ENCODE measurements at places on chromosomes 1 and 21. TPM values are rescaled to one million over a fixed set of nuclear protein-coding genes. Genes with fewer than 3 reads are reported as not detected.
A peak's percentile ranks its signal among the peaks of the same experiment; 100 is the strongest.

HSD3B2 gene
- not detected for total RNA-seq

S100A8 gene
- total RNA-seq = not detected

KIFAP3 gene
- 61.6 TPM for total RNA-seq

TMEM52 gene
- 5.4 TPM for total RNA-seq

ZBED6 gene
- total RNA-seq = 23.3 TPM

CYB561D1 gene
- 23.9 TPM for total RNA-seq

FAM167B gene
- 2.5 TPM for total RNA-seq

DNM3 gene
- 11.4 TPM for total RNA-seq

MTHFR gene
- 83.2 TPM for total RNA-seq

MSH4 gene
- total RNA-seq = 0.20 TPM

LAX1 gene
- total RNA-seq = not detected

E2F2 gene
- 5.4 TPM for total RNA-seq

KIAA1614 gene
- 4.1 TPM for total RNA-seq

RBM34 gene
- 94.2 TPM for total RNA-seq

HOOK1 gene
- total RNA-seq = 2.1 TPM

ZBTB18 gene
- 213 TPM for total RNA-seq

SH2D1B gene
- not detected for total RNA-seq

SEC22B gene
- 28.4 TPM for total RNA-seq

GJA8 gene
- total RNA-seq = not detected

- peaks cover 3% of the 10 kb centered on the region for H3K36me3 ChIP-seq
- no peak for DNase-seq
- H3K27me3 ChIP-seq = peaks cover 5% of the 10 kb centered on the region
- no peak overlapping the region for H3K4me3 ChIP-seq
- H3K4me1 ChIP-seq = peaks cover 5% of the 10 kb centered on the region
Observed at GRCh38 chr1:229732061-229732460, 106.0 kb downstream of the URB2 start.

- peaks cover 6% of the 10 kb centered on the region for H3K27me3 ChIP-seq
- no peak overlapping the region for H3K4me3 ChIP-seq
- no peak overlapping the region for H3K27ac ChIP-seq
- DNase-seq = no peak
- H3K36me3 ChIP-seq = no peaks in the 10 kb centered on the region
Observed at GRCh38 chr1:54581621-54582035, 33.6 kb downstream of the ACOT11 start.

DNA sequence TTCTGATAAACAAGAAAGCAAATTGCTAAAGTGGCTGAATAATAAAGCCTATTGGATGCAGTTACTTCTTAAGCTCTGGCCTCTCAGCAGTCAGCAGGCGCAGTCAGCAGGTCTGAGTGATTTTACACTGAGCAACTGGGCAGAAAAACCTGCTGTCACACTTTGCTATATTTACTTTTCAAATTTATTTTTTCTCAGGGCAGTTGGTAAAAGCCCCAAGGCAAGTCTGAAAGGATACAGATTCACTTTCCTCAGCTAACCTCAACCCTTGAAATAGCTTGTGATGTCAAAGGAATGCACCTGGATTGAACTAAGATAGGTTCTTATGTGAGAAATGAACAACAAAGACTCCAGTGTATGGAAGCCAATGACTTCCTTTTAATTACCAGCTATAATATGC is 34.0 kb downstream of the ATP5PF start:
- H3K27me3 ChIP-seq = no peaks in the 10 kb centered on the region
- no peak for DNase-seq
- no peaks in the 10 kb centered on the region for H3K4me1 ChIP-seq
- H3K36me3 ChIP-seq = peaks cover 10% of the 10 kb centered on the region
- H3K27ac ChIP-seq = no peak overlapping the region

GRCh38 chr1:55051621-55052020 is 12.3 kb downstream of the PCSK9 start:
- no peak for DNase-seq
- H3K27me3 ChIP-seq = peaks cover 6% of the 10 kb centered on the region
- H3K4me1 ChIP-seq = peaks cover 1% of the 10 kb centered on the region
- H3K4me3 ChIP-seq = no peak overlapping the region
- no peak overlapping the region for H3K27ac ChIP-seq

- H3K27ac ChIP-seq = no peak overlapping the region
- DNase-seq = no peak
- no peaks in the 10 kb centered on the region for H3K4me1 ChIP-seq
- H3K4me3 ChIP-seq = no peak overlapping the region
- H3K27me3 ChIP-seq = peaks cover 3% of the 10 kb centered on the region
Observed at GRCh38 chr1:12387641-12388040, 157.8 kb downstream of the VPS13D start.

GRCh38 chr1:145958734-145959133 is 917 bp upstream of the LIX1L start:
- H3K36me3 ChIP-seq = no peaks in the 10 kb centered on the region
- peak overlapping the region; percentile 97 for H3K4me3 ChIP-seq
- H3K27ac ChIP-seq = no peak overlapping the region
- H3K4me1 ChIP-seq = peaks cover 20% of the 10 kb centered on the region
- peaks cover 19% of the 10 kb centered on the region for H3K27me3 ChIP-seq

GRCh38 chr1:233081735-233082134 is 131.3 kb downstream of the NTPCR start:
- H3K27me3 ChIP-seq = peaks cover 4% of the 10 kb centered on the region
- H3K4me1 ChIP-seq = peaks cover 31% of the 10 kb centered on the region
- H3K27ac ChIP-seq = peak overlapping the region; percentile 93
- no peaks in the 10 kb centered on the region for H3K36me3 ChIP-seq
- peak overlapping the region; percentile 30 for H3K4me3 ChIP-seq
- peak; percentile 67 for DNase-seq

- H3K4me3 ChIP-seq = no peak overlapping the region
- H3K27me3 ChIP-seq = peaks cover 6% of the 10 kb centered on the region
- peaks cover 20% of the 10 kb centered on the region for H3K4me1 ChIP-seq
- H3K27ac ChIP-seq = no peak overlapping the region
- H3K36me3 ChIP-seq = no peaks in the 10 kb centered on the region
- DNase-seq = no peak
Observed at GRCh38 chr1:19396280-19396679, 84.2 kb downstream of the SLC66A1 start.

DNA sequence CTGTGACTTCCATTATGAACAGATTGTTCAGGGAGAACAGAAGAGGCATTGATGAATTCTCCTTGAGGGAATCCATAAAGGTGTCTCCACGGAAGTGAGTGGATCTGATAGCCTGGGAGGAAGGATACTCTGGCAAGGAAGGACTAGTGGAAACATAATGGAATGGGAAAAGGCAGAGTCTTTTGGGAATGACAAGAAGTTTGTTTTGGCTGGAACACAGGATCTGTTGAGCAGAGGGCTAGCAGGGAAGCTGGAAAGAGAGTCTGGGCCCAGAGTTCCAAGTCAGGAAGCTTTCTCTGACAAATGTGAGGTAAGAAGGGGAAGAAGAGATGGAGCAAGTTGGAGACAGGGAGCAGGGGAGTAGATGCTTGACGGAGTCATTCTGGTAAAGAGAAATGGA is 8.1 kb downstream of the ADAMTS5 start:
- peaks cover 33% of the 10 kb centered on the region for H3K4me1 ChIP-seq
- peaks cover 8% of the 10 kb centered on the region for H3K27me3 ChIP-seq
- H3K4me3 ChIP-seq = no peak overlapping the region

GRCh38 chr1:93007941-93008577 is 46.8 kb upstream of the DIPK1A start:
- H3K27me3 ChIP-seq = peaks cover 5% of the 10 kb centered on the region
- no peak for DNase-seq
- no peak overlapping the region for H3K4me3 ChIP-seq
- peaks cover 2% of the 10 kb centered on the region for H3K4me1 ChIP-seq

GRCh38 chr1:228837817-228838716 is 102.8 kb downstream of the RHOU start:
- H3K4me3 ChIP-seq = no peak overlapping the region
- H3K4me1 ChIP-seq = peaks cover 11% of the 10 kb centered on the region
- no peak for DNase-seq
- peaks cover 5% of the 10 kb centered on the region for H3K36me3 ChIP-seq
- H3K27ac ChIP-seq = peak overlapping the region; percentile 50
- peaks cover 3% of the 10 kb centered on the region for H3K27me3 ChIP-seq

DNA sequence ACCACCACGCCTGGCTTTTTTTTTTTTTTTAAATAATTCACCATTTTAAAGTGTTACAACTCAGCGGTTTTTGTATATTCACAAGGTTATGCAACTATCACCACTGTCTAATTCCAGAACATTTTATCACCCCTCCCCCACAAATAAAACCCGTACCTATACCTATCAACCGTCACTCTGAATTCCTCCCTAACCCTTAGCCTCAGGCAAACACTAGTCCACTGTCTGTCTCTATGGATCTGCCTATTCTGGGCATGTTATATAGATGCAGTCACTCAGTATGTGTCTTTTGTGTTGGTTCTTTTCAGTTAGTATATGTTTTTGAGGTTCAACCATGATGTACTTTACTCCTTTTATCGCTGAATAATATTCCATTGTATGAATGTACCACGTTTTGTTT is 19.3 kb upstream of the GRHL3 start:
- H3K4me3 ChIP-seq = no peak overlapping the region
- no peaks in the 10 kb centered on the region for H3K27me3 ChIP-seq
- H3K4me1 ChIP-seq = no peaks in the 10 kb centered on the region

GRCh38 chr1:222097588-222097987 is 355.7 kb upstream of the DUSP10 start:
- DNase-seq = no peak
- no peaks in the 10 kb centered on the region for H3K36me3 ChIP-seq
- H3K4me1 ChIP-seq = no peaks in the 10 kb centered on the region
- H3K4me3 ChIP-seq = no peak overlapping the region

- no peak overlapping the region for H3K4me3 ChIP-seq
- H3K36me3 ChIP-seq = no peaks in the 10 kb centered on the region
- peak; percentile 66 for DNase-seq
- peaks cover 13% of the 10 kb centered on the region for H3K27me3 ChIP-seq
Observed at GRCh38 chr1:55062801-55063576, 23.6 kb downstream of the PCSK9 start.

DNA sequence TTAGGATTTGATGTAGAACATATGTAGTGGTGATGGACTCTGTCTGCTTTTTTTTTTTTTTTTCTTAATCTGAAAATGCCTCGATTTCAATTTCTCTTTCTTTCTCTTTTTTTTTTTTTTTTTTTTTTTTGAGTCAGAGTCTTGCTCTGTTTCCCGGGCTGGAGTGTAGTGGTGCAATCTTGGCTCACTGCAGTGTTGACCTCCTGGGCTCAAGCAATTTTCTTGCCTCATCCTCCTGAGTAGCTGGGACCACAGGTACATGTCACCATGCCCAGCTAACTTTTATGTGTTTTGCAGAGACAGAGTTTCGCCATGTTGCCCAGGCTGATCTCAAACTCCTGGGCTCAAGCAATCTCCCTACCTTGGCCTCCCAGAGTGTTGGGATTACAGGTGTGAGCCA is 17.4 kb downstream of the MAST2 start:
- H3K4me3 ChIP-seq = no peak overlapping the region
- no peaks in the 10 kb centered on the region for H3K4me1 ChIP-seq
- peaks cover 11% of the 10 kb centered on the region for H3K36me3 ChIP-seq
- H3K27ac ChIP-seq = no peak overlapping the region

GRCh38 chr1:168979276-168979675 is 127.2 kb upstream of the ATP1B1 start:
- DNase-seq = no peak
- H3K27me3 ChIP-seq = no peaks in the 10 kb centered on the region
- no peak overlapping the region for H3K4me3 ChIP-seq
- H3K36me3 ChIP-seq = no peaks in the 10 kb centered on the region

GRCh38 chr1:23283667-23284602 is 60.1 kb downstream of the HNRNPR start:
- no peak for DNase-seq
- no peak overlapping the region for H3K4me3 ChIP-seq
- H3K36me3 ChIP-seq = no peaks in the 10 kb centered on the region
- no peaks in the 10 kb centered on the region for H3K4me1 ChIP-seq

DNA sequence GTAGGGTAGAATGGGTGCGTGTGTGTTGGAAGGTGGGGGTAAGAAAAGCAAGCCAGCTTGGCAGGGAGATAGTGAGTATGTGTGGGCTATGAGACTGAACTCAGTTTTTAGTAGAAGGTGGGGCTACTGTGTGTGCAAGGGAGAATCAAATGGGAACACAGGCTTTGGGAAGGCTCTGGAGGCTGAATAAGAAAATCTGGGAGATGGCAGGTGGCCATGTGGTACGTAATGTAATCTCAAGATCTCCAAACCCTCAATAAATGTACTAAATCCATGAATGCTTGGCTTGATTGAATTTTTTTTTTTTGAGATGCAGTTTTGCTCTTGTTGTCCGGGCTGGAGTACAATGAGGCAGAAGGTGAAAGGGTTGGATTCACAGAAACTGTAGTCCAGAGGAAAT is 3.5 kb upstream of the ZSCAN20 start:
- H3K4me3 ChIP-seq = peak overlapping the region; percentile 7
- peaks cover 21% of the 10 kb centered on the region for H3K4me1 ChIP-seq
- H3K27ac ChIP-seq = no peak overlapping the region
- DNase-seq = no peak

DNA sequence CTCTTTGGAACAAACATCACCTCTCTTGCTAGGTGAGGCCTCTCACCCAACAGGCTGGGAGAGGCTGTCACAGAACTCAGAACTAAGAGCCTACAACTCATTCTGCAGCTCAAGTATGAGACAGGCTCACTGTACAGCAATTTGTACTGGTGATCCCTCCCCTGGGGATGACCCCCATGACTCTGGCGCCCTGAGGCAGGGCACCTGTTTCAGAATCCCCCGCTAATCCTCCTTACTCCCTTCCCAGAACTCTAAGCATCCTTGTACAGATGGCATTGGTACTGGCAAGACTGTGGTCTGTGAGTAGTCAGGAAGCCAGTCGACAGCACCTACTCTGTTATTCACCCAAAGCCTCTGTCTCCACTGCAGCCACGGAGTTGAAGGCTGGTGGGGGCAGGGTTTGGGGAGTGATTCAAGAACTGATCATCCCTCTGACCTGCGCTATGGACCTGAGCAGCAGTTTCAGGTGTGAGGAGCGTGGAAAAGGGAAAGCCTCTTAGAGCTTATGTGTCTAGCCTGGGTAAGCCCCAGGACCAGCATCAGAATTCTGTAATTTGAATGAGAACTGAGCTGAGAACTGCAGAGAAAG is 655.5 kb downstream of the KIF26B start:
- H3K4me3 ChIP-seq = no peak overlapping the region
- peaks cover 14% of the 10 kb centered on the region for H3K4me1 ChIP-seq
- peaks cover 2% of the 10 kb centered on the region for H3K27me3 ChIP-seq

DNA sequence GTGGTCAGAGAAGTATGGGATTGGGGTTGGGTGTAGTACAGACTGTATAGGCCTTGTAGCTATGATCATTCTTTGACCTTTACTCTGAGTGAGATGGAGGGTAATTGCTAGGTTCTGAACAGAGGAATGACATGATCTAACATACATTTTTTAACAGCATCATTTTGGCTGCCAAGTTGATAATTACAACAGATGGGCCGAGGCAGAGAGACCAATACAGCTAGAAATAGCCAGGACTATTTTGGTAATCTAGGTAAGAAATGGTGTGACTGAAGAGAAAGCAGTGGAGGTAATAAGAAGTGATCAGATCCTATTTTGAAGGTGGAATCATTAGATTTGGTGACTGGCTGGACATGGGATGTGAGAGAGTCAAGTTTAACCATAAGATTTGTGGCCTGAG is 43.5 kb downstream of the RPAP2 start:
- H3K27ac ChIP-seq = no peak overlapping the region
- H3K27me3 ChIP-seq = no peaks in the 10 kb centered on the region
- no peak for DNase-seq
- H3K4me3 ChIP-seq = no peak overlapping the region

- DNase-seq = no peak
- peak overlapping the region; percentile 2 for H3K27ac ChIP-seq
- H3K4me1 ChIP-seq = peaks cover 40% of the 10 kb centered on the region
- peak overlapping the region; percentile 92 for H3K4me3 ChIP-seq
- H3K27me3 ChIP-seq = peaks cover 6% of the 10 kb centered on the region
Observed at GRCh38 chr1:203627398-203627797, 766 bp downstream of the ATP2B4 start.

Data from glutamatergic neuron (in vitro differentiated cells).